Stimulated activated CD8-positive, alpha-beta memory T cell treated with anti-CD3 and anti-CD28 coated beads, Interleukin-15, amount 100 ng/mL, for 24 hours (primary cell): ENCODE measurements at places on chromosomes 1 and 21.
A peak's percentile ranks its signal among the peaks of the same experiment; 100 is the strongest.

DNA sequence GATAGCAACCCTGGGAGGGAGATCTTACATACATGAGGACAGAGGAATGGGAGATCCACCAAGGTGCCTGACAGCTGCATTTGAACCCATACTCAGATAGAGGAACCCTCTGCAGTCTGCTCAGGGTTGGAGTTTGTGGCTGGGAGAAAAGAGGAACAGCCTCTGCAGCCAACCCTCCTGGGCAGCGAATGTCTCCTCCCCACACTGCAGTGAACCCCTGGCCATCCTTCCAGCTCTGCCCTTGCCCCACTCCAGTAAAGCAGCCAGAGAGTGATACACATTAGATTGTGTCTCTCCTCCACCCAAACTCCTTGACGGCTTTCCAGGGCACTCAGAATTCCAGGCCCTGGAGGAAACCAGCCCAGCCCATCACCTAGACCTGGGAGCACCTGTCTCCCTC lies 137.7 kb downstream of the RUNX1 start:
- DNase-seq, result no peak

DNA sequence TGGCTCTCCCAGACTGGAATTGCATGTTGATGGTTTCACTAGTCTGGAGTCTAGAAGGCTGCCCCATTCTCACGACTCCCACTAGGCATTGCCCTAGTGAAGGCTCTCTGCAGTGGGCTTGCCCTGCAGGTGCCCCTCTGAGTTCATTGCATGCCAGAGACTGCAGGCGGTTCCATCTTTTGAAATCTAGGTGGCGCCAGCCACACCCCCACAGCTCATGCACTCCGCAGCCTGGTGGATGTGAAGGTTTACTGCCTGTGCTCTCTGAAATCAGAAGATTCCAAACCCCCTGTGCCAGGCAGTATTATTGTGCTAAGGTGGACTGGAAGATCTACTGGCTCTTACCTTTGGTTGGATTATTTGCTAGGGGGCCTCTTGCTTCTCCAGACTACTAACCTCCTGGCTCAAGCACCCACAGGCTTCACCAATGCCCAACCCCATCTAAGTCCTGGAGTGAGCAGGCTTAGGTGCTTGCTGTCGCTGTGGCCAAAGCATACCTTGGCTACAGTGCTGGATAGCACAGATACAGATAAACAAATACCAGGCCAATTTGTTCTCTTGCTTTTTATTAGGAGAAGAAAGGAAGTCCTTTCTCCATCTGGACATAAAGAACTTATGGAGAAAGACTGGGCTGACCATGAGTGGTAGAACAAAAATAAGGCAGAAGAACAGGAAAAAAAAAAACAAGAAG lies 83.5 kb upstream of the SIM2 start:
- no peak for DNase-seq

DNA sequence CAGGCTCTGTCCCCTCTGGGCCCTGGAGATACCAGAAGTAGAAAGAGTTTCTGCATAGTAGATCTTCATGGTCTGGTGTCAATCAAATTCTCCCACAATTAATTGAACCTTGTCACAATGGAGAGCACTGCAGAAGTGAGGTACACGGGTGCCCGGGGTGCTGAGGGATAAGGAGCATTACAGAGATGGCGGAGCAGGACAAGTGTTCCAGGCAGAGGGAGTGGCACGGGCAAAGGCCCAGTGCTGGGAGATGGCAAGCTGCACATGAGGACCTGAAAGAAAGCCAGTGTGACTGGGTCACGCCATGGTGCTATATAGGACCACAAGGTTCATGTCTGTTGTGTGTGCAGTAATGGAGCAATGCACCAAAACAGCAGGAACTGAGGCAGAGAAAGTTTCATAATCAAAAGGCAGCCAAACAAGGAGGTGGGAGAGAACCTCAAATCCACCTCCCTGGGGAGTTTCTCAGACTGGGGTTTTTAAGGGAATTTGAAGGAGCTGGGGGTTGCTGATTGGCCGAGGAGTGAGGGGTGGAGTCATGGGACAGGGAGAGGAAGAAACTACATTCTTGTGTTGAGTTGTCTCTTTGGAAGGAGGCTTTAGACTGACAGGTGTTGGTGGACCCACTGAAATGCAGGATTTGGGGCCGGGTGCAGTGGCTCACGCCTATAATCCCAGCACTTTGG lies 27.7 kb downstream of the ACOT11 start:
- DNase-seq, result no peak

- DNase-seq, result no peak
These were observed 4.7 kb downstream of the GALE start for GRCh38 chr1:23795676-23796465.

- DNase-seq, result no peak
These were observed 25.8 kb downstream of the CD247 start for GRCh38 chr1:167492481-167492910.

- no peak for DNase-seq
These were observed 3.6 kb upstream of the ZNF697 start for GRCh38 chr1:119651641-119652040.

GRCh38 chr1:40703316-40703715 lies 11.8 kb downstream of the NFYC start:
- no peak for DNase-seq

GRCh38 chr1:212608959-212609700 lies 569 bp downstream of the ATF3 start:
- peak; percentile 8 for DNase-seq

DNA sequence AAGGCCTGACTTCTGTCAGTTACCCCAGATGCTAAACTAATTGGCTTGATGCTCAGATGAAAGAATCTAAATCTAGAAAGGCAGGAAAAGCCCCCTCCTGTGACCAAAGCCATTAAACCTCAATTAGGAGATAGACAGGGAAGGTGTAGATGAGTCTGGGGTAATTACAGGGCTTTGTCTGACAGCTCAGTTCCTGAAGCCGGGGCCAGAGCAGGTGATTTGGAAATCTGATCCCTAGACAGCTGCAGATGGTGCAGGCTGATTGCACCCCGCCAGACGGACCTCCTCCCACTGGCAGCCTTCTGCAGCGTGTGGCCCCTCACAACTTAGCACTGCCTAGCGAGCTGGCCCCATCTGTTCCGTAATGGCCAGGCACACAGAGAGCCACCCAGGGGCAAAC lies 395.1 kb downstream of the HLX start:
- DNase-seq, result no peak

DNA sequence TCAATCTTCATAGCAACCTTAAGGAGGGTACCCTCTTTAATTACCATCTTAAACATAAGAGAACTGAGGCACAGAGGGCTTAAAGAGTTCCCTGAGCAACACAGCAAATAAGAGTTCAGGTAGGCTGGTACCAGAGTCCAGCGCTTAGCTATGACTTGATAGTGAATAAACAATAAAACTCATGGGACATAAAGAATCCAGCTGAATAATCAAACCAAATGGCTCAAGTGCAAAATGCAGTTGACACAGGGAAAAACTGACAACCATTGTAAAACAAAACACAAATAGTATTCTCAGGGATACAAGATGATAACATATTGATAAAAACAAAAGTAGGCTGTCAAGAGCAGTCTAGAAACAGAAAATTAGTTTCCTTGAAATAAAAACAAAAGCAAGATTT lies 176.9 kb upstream of the HMGB4 start:
- no peak for DNase-seq

- DNase-seq, result no peak
These were observed 123.5 kb upstream of the HOOK1 start for GRCh38 chr1:59691261-59691660.

DNA sequence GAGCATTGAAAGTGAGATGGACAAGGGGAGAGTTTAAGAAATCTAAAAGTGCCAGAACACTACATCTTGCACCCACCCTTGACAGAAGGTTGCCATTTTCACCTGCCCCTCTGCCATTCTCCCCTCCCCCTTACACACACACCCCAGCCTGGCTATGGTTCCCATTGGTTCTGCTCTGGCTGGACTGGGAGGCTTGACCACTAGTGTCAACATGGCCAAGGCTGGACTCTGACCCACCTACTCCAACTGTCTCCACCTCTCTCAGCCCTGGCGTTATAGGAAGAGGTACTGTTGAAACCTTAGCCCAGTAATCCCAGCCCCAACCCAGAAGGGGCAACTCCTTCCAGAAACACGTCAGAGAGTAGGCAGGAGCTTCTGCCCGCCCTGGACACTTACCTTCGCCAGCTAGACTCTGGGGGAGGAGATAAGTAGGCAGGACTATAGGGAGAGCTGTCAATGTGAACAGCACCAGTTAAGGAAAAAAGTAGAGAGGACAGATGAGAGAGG lies 4.5 kb downstream of the CRTC2 start:
- DNase-seq, result no peak

- DNase-seq, result no peak
These were observed 143.3 kb upstream of the GJB5 start for GRCh38 chr1:34611571-34611970.

GRCh38 chr1:217747156-217747769 lies 116.1 kb downstream of the SPATA17 start:
- DNase-seq, result no peak

GRCh38 chr1:83067954-83068353 lies 931.0 kb downstream of the TTLL7 start:
- no peak for DNase-seq

GRCh38 chr1:173532237-173532636 lies 55.1 kb downstream of the PRDX6 start:
- DNase-seq, result no peak

GRCh38 chr21:25559746-25560145 lies 47.5 kb downstream of the MRPL39 start:
- no peak for DNase-seq

DNA sequence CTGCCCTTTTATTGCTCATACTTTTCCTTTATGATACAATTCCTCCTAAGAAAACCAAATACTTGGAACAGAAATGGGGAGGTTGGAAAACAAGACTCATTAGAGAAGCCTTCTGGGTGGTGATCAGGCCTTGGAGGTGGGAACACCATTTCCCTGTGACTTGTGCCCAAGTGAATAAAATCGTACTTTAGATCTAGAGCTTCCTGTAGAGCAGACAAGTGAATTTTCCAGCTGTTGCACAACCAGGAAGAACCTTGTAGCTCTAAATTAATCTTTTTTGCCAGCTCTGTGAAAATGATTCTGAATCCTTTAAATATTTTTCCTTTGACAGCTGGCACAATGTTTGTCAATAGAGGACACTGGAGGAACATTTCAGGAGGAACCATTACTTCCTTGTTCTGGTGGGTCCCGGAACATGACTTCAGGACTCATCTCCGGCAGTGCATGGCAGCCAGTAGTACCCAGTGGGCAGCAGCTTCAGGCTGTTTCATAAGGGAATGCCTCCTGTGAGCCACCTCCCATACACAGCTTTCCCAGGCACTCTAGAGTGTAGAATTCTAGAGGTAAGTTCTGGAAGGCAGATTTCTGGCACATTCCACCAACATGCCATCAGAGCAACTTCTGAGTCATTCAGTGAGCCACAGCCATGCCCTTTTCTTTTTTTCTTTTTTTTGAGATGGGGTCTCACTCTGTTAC lies 5.5 kb upstream of the SNAPIN start:
- DNase-seq, result no peak

DNA sequence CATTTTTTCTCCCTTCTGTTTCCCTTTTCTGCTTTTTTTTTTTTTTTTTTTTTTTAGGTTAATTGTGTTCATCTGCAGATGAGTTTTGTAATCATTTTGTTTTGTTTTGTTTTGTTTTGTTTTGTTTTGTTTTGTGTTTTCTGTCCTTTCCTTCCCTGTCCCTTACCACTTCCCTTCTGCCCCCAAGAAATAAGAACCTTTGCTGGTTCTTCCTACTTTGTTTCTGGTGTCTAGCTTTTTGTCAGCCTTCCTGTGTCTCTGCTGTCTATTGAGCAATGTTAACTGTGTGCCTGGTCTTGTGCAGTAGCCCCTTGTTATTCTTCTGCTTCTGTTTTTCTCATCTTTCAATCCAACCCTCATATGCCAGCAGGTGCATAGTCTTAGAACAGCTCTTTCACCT lies 46.0 kb downstream of the MPZL1 start:
- no peak for DNase-seq

- no peak for DNase-seq
These were observed 24.2 kb downstream of the ZBTB18 start for GRCh38 chr1:244075247-244075722.

DNA sequence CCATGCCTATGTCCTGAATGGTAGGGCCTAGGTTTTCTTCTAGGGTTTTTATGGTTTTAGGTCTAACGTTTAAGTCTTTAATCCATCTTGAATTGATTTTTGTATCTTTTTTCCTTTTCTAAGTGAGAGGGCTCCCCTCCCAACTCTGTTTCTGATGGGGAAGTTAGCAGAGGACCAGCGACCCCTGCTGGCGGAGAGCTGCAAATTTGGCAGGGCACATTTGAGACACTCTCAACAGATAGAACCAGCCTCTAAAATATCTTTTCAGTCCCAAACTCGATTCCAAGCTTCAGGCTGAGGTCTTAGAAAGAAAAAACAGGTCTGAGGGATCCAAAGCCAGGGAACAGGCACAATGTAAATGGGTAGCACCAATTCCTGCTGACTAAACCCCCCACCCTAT lies 32.5 kb downstream of the LRRC3 start:
- peak; percentile 32 for DNase-seq

DNA sequence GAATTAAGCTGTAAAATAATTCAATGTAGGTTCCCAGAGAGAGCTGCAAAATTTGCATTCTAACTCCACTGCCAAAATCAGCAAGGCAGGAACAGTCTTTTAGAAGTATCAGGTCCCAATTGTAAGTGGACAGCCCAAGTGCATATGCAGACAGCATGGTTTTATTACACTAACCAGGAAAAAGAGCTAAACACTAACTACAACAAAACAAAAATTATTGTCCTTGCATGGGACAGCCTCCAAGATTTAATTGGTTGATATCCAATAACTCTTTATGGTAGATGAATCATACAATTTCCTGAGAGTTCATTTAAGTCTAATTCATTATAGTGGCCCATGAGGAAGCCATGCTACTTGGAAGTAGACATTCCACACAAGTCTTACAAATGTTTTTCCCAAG lies 154.3 kb upstream of the ZNF648 start:
- no peak for DNase-seq

DNA sequence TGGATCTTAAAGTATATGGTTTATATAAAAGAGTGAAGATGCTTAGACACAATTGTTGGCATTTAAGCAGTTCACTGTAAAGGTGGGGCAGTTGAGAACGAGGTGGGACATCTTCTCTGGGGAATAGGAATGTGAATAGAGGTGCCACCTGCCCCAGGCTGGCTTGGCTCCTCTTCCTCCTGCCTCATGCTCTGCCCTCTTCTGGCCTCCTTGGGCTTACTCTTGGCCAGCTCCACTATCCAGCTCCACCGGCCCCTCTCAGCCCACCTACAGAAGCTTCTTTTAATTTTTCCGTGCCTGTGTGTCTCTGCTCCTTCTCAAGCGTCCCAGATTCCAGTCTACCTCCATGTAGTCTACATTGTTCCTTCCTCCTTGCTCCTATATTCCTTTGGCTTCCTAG lies 122.1 kb downstream of the NUF2 start:
- DNase-seq, result no peak

DNA sequence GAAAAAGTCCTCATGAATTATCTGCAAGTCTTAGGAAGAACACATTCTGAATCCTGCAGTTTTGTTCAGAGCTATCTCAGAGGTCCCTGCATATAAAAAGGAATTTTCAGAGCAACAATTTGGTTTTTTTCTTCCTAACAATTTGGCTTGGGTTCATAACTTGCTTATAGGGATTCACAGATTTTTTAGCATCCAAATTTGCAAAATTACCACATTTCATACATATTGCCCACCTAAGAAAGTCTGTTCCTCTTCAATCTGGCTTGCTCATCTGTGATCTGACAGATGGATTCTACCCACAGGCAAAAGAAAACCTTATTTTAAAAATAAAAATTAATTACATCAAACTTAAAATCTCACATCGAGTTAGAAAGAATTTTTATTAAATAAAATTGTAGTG lies 714.4 kb upstream of the NCAM2 start:
- no peak for DNase-seq
